Activated CD8-positive, alpha-beta memory T cell treated with anti-CD3 and anti-CD28 coated beads for 1 hour (primary cell): ENCODE measurements at places on chromosomes 2 and 18.

- no peak for DNase-seq
Measured at GRCh38 chr2:145846982-145847381, 1327.1 kb upstream of the ZEB2 start.

GRCh38 chr2:227043981-227044380, 120.0 kb downstream of the COL4A4 start:
- no peak for DNase-seq

DNA sequence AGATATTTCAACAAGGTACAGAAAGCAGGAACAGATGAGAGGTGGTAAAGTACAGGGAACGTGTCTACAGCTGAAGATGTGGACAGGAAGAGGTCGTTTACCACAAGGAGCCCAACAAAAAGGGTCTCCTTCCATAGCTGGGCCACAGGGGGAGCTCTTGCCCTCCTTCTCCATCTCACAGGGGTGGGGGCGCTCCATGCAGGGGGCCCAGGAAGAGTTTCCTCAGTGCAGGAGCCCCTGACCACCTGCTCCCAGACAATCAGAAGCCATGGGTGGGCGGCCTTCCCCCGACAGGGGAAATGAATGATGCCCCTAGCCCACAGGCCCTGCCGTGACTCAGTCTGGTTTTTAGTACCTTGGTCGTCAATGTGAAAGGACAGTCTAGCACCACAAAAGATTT, 163.6 kb upstream of the ZNF516 start:
- DNase-seq: no peak

GRCh38 chr2:29723255-29724001, 198.0 kb downstream of the ALK start:
- no peak for DNase-seq

DNA sequence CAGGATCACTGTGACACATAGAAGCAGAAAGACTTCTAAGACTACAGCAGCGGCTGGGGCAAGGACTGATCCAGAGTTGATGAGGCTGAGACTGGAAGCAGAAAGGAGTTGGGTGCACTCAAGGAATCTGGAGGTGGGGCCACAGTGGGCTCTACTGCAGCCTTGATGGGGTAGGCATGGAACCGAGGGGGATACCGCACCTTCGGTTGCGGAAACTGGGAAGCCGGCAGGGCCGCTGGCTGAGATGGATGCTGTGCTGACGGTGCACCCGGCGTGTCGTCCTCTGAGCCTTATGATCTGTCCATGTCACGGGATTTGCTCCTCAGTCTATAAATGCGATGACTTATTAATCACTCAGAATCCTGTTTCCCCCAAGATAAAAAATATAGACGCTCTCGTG, 473.5 kb upstream of the MYT1L start:
- no peak for DNase-seq

GRCh38 chr18:23062011-23062410, 73.3 kb upstream of the CABLES1 start:
- no peak for DNase-seq

DNA sequence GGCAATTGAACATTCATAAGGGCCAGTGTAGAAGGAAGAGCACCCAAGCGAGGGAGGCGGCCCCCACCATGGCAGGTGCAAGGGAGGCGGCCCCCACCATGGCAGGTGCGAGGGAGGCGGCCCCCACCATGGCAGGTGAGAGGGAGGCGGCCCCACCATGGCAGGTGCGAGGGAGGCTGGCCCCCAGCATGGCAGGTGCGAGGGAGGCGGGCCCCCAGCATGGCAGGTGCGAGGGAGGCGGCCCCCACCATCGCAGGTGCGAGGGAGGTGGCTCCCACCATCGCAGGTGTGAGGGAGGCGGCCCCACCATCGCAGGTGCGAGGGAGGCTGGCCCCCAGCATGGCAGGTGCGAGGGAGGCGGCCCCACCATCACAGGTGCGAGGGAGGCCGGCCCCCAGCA, 24.7 kb upstream of the GPC1 start:
- no peak for DNase-seq

DNA sequence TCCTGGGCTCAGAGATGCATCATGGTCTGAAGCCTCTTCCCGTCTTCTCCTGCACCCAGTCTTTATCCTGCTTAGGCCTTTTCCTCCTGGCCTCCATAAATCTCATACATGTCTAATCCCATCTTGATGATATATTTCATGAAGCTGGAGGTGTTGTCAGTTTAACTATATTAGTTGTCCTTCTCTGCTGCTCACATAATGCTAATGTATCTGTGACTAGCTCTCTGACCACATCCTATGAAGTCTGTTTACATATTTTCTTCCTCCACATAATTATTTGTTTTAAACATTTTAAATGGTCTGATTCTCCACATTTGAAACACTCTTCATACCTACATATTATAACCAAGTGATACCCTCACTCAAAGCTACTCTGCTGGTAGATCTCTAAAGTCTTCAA, 315.2 kb upstream of the RND3 start:
- DNase-seq: no peak

DNA sequence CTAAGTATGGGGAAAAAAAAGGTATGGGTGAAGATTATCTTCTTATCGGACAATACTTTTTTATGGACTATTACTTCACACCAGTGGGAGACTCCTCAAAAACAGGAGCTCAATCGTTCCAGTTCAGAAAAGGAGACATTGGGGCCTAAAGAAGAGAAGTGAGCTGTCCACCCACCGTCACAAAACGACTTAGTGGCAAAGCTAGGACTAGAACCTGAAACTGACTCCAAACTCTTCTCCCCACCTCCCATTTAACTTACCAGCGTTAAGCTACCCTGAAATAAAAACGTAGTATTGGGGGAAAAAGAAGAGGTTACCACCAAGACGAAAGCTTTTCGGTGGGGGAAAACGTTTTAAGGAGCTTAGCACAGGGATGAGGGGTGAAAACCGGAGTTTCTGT, 503 bp downstream of the GTF3C3 start:
- DNase-seq: no peak

- DNase-seq: no peak
Measured at GRCh38 chr2:127508023-127508630, 18.2 kb downstream of the IWS1 start.

DNA sequence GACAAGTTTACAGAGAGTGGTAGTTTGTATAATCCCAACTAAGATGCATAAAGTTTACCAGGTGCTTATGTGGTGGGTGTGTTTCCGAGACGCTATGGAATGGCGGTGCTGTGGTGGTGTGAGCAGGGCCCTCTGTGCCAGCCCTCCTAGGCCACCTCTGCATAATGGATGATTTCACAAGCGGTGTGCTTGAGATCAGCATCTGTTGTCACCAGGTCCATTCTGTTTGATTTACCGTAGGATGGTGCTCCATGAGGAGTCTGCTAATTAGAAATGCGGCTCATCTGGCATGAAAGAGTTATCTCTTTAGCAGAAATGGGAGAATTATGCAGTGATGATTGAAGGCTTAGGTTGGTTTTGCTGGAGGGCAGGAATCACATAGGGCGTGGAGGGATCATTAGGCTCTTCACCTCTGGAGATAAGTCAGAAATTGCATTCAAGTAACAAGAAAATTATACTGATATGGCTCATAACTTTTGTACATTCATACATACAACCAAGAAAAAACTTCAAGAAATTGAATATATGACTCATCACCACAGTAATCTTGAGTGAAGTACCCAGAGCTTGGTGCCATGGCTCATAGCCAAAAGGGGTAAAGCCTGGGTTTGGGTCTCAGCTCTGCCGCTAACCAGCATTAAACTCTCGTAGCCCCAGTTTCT, 41.4 kb downstream of the CRIM1 start:
- no peak for DNase-seq

DNA sequence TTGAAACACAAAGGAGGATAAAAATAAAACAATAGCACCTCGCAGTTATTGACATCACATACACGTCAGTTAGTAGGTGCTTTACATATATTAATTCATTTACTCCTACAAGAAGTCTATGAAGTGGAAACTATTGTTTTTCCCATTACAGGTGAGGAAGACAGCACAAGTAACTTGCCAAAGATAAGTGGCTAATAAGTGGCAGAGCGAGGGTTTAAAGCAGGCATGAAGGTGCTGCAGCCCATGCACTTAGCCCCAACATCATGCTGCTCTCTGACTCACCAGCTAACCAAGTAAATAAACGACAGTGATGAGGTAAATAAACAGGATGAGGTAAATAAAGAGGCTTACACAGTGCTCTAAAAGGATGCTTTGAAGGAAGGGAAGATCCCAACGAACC, 498.6 kb upstream of the ZEB2 start:
- no peak for DNase-seq

GRCh38 chr2:230891064-230891463, 26.3 kb downstream of the ITM2C start:
- no peak for DNase-seq

DNA sequence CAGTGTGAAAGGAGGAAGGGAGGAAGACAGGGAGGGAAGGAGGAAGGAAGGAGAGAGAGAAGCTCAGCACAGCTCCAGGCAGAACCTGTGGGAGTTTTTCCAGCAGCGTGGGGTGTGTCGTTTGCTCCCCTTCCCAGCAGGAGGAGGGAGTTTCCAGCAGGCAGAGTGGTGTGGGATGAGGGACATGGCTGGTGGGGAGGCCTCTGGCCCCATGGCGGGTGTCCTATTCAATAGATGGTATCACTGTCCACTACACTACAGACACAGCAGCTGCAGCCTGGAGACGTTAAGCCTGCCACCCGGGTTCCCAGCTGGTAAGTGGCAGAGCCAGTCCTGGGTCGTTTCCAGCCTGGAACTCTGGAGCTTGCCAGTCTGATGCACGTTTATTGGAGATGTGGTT, 44.7 kb downstream of the GLI2 start:
- no peak for DNase-seq

DNA sequence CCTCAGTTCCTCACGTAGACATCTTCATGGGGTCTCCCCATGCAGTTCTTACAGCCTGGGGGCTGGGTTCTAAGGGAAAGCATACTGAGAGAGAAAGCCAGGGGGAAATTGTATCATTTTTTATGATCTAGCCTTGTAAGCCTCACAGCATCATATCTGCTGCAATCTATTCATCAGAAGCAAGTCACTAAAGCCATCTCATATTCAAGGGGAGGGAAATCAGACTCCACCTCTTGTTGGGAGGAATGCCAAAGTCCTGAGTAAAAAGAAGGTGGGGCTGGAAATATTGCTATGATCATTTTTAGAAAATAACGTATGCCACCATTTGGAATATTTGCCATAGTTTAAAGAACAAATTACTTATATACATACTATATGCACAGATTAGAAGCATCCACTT, 304.6 kb downstream of the TXNL1 start:
- DNase-seq: no peak

GRCh38 chr18:8448130-8448529, 161.1 kb upstream of the RAB12 start:
- no peak for DNase-seq

DNA sequence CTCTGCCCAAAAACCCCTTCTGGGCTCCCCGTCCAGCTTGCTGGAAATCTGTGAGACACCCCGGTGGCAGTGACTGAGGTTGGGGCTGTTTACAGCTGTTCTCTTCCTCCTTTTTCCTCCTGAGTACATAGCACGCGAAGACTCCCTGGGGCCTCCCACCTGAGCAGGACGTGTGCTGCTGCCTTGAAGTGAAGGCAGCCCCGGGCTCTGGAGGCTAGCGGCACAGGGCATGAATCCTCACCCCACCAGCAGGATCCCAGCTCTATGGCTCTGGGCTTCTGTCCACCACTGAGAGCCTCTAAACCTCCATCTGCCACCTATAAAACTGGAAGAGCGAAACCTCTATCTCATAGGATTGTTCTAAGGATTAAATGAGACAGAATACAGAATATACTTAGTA, 182.5 kb downstream of the TMEM163 start:
- DNase-seq: no peak

DNA sequence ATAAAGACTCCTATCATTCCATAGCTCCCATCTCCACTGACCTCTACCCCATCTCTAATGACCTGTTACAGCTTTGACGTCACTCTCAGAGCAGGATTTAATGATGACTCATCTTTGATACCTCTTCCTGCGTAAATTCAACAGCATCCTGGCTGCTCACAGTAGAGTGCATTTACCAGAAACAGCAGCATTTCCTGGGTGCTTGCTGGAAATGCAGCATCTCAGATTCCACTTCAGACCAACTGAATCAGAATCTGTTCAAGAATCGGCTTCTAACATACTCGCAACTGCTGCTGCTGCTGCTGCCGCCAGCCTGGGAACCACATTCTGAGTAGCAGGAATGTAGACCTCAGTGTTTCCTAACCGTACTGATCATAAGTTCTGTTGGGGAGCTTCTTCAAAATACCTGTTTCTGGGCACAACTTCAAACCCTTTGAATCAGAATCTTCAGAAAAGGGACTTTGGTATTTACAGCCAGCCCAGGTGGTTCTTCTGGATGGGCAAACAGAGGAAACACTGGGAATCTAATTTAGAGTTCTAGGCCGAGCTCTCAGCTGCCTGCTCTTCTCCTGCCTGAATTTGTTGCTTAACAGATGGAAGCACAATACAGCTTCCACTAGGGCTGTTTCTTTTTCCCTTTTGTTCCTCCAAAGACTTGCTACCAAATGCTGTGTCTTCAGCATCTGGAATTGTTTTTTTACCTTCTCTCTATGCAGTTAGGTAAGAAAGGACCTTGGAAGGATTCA, 241.4 kb downstream of the NCKAP5 start:
- no peak for DNase-seq

DNA sequence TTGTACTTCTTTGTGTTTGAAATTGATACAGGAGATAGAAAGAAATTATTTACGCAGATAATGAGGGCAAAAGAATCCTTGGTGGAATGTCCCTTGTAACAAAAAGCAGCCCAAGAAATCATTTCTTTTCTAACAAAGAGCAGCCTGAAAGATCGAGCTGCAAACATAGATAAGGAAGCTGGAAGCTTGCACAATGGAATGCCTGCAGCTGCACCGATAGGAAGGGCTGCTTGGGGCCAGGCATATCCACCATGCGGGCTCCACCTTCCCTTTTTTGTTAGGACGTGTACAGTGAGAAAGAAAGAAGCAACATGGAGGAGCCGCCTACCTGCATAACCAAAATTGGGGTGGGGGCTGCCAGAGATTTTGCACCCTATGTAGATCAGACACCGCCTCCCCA, 568.7 kb downstream of the METTL4 start:
- no peak for DNase-seq

DNA sequence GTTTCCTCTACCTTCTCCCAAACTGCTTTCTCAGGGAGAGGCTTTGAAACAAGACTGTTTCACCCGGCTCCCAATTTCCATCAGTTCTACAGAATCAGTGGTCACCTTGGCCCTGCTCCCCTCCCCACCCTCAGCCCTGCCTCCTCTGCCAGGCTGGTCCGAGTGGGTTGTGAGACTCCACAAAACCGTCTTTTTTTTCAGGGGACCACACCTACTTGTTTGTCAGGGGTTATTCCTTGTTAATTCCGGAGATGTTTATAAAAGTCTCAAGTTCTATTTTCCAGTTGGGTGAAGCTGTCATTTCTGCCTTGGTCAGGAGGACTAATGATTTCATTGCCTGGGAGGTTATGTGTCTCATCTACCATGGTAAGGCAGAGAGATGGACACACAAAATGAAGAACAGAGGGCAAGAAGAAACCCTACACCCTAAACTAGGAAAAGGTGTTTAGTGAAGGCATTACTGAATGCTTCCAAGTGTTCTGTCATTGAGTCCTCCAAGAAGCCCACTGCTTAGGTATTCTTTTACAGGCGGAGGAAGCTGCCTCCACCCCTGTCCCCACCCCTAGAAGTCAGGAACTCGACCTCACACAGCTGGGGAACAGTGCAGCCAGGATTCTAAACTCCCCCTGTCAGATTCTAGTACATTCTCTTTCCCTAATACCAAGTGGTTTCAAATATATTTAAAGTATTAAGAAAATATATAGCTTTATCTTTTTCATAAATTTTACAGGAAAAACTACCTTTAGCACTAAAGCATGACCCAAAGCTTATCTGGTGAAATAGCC, 46.3 kb downstream of the COPS8 start:
- DNase-seq: no peak

GRCh38 chr2:18526429-18526828, 34.0 kb downstream of the RDH14 start:
- no peak for DNase-seq

- DNase-seq: no peak
Measured at GRCh38 chr2:224016963-224017362, 22.1 kb downstream of the SERPINE2 start.
